ENCODE measurements at places on chromosomes 3 and 15.

GRCh38 chr3:16510620-16511319, 2.7 kb downstream of the RFTN1 start:
- DNase-seq, result no peak

- no peak for DNase-seq
Observed at GRCh38 chr3:9704347-9705322, 1.0 kb downstream of the CPNE9 start.

- DNase-seq, result no peak
Observed at GRCh38 chr15:74268020-74268419, 31.9 kb downstream of the CCDC33 start.

DNA sequence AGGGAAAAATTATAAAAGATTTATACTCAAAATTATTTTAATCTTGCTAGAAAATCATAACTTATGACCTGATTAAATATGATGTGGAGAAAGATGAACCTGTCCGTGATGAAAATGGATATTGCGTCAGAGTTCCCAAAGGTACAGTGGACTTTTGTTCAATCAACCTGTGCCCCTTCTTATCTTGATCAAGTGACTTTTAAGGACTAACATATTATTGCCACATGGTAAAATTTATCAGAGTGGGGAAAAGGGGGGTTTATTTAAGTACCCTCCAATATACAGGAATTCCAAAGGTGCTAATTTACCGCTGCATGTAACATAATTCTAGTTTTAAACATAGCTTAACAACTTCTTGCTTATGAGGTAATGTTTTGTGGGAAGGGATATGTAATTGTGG, 39.6 kb downstream of the HDC start:
- no peak for DNase-seq

- no peak for DNase-seq
Observed at GRCh38 chr3:111303760-111304159, 232.1 kb downstream of the NECTIN3 start.

Data from NCI-H2171 (cell line).